ENCODE measurements at places on chromosomes 4 and X. TPM values are rescaled to one million over a fixed set of nuclear protein-coding genes. Genes with fewer than 3 reads are reported as not detected.

The TRPC3 gene
- 0.62 TPM for polyA plus RNA-seq

The RNF175 gene
- 0.15 TPM for polyA plus RNA-seq

The FAM149A gene
- 5.8 TPM for polyA plus RNA-seq

The PAK3 gene
- 10.9 TPM for polyA plus RNA-seq

The H2BW2 gene
- 0.40 TPM for polyA plus RNA-seq

The AFM gene
- polyA plus RNA-seq, result not detected

The MAGEB1 gene
- polyA plus RNA-seq, result not detected

The CT45A2 gene
- not detected for polyA plus RNA-seq

The UNC5C gene
- polyA plus RNA-seq, result 0.46 TPM

The PCDH18 gene
- 35.2 TPM for polyA plus RNA-seq

The TRIM60 gene
- polyA plus RNA-seq, result not detected

- no peak for DNase-seq
Observed at GRCh38 chr4:94341481-94342370, 910 bp downstream of the HPGDS start.

DNA sequence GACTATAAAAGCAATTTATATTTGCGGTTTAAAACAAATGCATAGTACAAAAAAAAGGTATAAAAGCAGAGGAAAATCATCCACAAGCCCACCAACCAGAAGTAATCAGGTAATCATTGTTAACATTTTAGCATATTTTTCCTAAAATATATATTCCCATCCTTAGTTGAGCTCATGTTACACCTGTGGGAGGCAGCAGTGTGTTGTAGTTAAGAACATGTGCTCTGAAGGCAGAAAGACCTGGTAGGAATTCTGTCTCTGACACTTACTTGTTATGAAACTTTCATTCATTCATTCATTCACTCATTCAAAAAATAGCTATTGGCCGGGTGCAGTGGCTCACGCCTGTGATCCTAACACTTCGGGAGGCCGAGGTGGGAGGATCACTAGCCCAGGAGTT, 15.4 kb upstream of the CDKL5 start:
- DNase-seq, result no peak

DNA sequence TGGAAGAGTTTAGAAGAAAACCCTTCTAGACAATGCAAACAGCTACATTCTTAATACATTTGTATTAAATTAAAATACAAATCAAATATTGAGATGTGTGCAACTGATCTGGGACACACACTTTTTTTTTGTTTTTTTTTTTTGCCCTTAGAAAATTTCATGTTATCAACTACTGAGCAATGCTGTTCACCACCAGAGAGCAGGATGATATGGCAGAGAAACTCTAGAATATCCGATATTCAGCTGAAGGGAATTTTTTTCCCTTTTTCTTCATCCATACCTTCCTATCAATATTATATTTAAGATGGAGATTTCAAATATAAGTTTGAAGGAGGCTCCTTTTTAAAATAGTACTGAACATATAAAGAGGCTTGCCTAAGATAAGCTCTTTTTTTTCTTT, 1.0 kb downstream of the NDST3 start:
- DNase-seq, result no peak

DNA sequence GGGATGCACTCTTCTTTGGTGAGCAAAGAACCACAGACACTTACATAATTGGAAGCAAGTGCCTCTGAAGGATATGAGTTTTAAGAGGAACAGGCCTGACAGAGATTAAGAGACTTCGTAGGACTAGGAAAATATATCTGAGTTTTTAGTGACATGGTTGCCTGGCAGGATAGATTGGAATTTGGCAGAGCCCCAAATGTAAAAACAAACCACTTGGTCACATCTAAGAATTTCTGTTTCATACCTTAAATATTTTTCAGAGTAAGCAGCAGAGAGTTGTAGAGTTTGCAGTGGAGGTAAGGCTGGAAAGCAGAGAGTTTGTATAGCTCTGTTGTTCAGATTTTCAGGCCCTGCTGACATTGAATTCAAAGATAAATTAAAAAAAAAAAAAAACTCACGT, 150.1 kb upstream of the MAGEB2 start:
- DNase-seq, result no peak

DNA sequence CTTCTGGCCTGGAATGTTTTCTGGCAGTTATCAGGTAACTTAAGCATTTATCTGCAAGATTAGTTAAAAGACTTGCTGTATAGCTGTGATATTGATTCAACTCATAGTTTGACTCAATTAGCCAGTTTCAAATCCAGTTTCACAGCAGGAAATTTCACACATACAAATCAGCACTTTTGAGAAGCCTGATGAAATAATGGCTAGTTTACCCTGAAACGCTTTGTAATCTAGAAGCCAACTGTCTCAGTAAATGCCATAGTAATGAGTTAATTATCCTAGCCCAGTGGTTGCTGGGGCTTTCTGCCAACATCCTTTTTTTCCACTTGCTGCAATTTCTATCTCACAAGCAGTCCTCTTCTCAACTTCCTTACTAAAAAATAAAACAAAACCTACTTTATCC, 53.1 kb downstream of the ARHGEF38 start:
- no peak for DNase-seq

DNA sequence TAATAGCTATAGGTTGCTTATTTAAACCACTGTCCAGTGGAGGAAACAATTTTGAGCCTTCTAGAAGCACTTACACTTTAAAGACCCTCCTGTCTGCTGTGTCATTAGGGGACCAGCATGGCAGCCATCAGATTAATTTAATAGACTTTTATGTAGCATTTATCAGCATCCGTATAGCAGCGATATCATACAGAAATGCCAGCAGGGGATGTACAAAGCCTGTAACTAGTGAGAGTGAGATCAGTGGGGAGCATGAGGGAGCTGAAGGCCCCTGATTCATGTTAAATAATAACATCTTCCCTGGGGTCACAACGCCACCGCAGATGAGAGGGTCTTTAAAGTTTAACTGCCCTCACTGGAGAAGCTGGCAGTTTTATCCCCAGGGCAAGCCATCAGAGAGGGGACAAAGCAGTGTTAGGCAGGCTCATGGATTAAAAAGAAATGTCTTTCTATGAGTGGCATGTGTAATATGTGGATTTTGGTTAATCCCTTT, 144.7 kb downstream of the PDGFRA start:
- DNase-seq, result no peak

GRCh38 chrX:84175958-84176357, 12.0 kb downstream of the RPS6KA6 start:
- DNase-seq, result no peak

- DNase-seq, result no peak
Observed at GRCh38 chr4:107743532-107743931, 23.5 kb upstream of the PAPSS1 start.

GRCh38 chr4:126916626-126917140, 716.1 kb upstream of the INTU start:
- DNase-seq, result peak; percentile 75

DNA sequence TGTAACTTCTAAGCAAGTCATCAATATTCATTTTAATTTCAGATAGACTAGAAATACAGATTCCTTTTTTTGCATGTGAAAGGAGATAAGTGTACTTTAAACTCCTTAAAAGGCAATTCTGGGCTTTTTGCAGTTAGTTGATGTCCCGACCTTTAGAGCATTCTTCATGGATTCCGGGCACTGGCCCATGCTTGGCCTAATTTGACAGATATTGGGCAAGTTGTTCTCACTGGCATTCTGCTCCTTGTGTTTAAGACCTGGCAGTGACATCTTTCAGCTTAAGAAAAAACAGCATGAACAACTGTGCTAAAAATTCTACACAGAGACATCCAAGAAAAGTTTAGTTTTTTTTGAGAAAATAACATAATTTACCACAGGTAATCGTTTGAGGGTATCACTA, 1037.2 kb downstream of the PCDH18 start:
- no peak for DNase-seq

GRCh38 chr4:77031544-77031943, 44.2 kb downstream of the CCNI start:
- DNase-seq, result no peak

DNA sequence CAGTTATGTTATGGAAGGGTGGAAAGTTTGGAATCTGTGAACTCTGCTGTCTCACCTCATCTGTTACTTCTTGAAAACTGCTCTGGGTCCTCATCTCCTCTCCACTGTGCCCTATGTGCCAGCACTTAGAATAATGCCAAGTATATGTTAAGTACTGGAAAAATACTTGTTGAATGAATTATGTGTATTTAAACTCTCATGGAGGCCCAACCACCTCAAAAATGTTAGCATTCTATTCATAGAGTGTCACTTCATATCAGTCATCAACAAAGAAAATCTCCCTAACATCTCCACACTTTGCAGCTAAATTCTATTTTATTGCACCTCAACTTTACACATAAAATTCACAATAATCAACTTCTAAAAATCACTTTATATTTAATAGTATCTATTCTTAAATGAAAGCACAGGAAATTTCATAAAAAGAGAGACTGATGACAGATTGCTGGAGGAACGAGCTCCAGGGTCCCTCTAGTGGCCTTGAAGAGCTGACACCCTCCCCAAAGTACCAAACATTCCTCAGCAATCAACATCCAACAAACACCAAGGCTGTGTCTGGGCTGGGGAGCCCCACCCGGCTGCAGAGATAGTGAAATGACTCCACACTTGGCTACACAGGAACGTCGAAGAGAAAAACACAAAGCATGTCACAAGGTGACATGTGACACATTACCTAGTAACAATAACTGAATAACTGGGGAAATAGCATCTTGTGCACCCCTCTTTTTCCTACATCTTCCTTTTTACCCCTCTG, 45.8 kb downstream of the SLC39A8 start:
- DNase-seq, result peak; percentile 2

GRCh38 chr4:188955066-188955465, 815.8 kb downstream of the TRIML1 start:
- DNase-seq, result no peak

DNA sequence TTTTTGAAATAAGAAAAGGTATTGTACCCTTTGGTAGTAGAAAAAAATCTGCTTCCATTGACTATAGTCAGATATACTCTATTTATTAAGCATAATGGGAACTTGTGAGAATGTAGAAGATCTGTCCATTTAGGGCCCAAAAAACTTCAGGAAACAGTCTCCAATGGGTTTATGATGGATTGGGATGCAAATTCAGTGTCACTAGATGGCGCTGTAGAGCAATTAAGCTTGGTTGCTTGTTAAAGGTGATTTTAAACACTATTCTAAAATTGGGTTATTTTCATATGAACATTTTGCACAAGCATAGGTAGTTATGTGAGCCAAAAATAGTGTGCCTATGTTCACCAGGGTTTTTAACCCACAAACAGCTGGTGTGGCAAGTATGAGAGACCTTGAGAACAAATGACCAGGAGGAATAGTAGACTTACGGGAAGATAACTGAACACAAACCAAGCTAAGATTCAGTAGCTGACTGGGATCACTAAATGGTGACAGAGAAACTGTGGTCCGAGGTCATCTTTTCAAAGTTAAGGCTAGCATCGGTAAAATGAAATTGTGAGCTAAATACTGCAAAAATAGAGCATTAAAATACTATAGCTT, 80.3 kb upstream of the LSM6 start:
- DNase-seq, result no peak

- no peak for DNase-seq
Observed at GRCh38 chrX:21758488-21758887, 572 bp upstream of the SMPX start.

- no peak for DNase-seq
Observed at GRCh38 chr4:113827285-113827684, 65.7 kb upstream of the CAMK2D start.

DNA sequence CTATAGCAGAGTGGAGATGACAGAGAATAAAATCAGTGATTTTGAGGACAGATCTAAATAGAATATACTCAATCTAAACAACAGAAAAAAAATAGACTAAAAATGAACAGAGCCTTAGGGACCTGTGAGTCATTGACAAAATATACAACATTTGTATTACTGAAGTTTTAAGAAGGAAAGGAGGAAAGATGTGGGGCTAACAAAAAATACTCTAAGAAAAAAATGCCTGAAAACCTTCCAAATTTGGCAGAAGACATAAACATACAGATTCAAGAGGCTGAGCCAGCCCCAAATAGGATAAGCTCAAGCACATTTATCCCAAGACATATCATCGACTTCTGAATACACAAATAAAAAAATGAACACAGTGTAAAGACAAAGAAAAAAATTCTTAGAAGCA, 123.6 kb upstream of the INTU start:
- DNase-seq, result no peak

- DNase-seq, result no peak
Observed at GRCh38 chr4:102610476-102610875, 109.3 kb downstream of the NFKB1 start.

DNA sequence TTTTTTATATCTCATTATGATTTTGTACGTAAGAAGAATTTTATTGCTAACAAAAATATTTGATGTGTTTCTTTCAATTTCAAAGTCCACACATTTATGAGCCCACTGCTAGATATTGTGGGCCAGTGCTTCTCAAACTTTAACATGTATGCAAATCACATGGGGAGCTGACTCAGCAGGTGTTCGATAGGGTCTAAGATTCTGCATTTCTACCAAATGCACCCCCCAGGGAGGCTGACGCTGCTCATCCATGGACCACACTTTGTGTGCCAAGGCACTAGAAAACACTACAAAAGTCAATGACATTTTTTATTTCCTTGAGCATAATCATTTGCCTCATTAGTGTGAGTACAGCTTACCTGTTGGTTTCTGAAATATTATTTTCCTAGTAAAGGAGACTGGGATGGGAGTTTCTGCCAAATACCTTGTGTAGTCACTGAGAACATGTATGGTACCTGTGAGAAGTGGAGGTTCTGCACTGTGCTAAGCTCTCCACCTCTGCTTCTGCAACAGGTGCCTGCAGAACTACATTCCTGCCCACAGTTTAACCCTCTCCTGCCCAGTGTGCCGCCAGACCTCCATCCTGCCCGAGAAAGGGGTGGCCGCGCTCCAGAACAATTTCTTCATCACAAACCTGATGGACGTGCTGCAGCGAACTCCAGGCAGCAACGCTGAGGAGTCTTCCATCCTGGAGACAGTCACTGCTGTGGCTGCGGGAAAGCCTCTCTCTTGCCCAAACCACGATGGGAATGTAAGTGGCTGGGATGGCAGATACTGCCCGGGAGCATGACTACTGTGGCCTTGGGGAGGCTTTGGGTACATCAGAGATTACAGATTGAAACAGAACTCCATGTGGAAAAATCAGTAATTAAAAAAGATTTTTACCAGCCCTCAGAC, 68.9 kb upstream of the MND1 start:
- no peak for DNase-seq

GRCh38 chr4:56261027-56261426, 126.3 kb downstream of the AASDH start:
- DNase-seq, result no peak

GRCh38 chr4:94262163-94263016, 54.7 kb downstream of the SMARCAD1 start:
- no peak for DNase-seq

DNA sequence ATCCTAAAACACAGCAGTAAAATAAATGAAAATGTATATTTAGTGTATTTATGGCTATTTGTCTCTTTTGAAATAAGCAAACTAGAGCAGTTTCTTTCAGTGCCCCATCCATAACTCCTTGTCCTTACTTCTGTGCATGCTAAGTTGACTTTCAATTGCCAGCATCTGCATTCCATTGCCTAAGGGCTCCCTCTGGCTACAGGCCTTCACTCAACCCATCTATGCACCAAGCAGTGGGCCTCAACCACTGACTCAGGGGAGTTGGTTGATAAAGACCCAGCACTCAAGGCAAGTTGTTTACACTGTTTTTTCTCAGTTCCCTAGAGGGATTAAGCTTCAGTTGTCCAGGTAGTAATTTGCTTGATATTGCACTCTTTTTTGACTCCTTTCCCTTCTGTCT, 265.7 kb downstream of the IQCM start:
- no peak for DNase-seq

All from forelimb muscle (tissue), 1 donor.